ENCODE measurements at places on chromosomes 7 and 10.

DNA sequence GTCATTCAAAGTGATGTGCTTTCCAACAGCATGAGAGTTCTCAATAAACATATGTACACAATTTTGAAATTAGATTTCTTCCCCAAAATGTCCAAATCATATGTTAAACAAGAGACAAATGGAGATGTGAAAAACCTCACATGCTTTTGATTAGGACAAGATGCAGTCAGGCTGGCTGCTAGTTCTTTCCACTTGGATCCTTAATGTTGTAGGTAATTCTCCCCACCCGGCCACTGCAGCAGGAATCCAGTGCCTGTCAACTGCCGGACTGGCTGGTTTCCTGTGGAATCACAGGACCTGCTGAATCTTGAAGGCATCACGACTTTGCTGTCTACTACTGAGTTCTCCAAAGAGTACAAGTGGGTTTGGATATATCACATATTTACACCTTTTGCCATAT, 138.6 kb upstream of the AKR1E2 start:
- DNase-seq = no peak

DNA sequence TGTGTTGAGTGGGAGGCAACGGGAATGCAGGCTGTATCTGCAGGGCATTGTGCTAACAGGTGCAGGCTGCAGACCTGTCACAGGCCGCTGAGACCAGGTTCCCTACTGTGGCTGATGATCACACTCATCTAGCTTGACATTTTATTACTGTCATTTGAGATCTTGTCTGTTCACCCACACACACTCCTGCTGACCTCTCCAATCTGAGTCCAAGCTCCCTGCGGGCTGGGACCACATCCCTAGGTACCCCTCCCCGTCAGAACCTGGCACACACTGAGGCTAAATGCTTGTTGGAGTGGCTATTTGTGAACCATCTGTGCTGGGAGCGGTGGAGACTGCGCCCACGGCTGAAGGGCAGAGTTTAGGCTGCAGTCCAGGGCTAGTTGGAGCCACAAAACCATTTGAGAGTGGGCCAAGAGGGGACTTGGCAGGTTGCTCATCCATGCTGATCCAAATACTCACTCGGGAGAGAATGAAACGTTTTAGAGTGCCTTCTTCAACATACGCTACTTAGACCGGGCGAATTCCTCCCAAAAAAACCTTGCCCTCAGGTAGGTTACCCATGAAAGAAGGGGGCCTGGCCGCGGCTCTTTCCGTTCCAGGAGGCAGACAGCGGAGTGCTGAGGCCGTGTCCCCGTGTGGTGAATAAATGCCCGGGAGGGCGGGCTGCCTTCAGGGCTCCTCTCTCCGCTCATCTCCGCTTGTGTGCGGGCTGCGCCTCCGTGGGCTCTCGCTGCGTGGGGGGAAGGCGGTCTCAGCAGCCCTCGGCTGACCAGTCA, 164.4 kb downstream of the RGS10 start:
- DNase-seq = no peak

DNA sequence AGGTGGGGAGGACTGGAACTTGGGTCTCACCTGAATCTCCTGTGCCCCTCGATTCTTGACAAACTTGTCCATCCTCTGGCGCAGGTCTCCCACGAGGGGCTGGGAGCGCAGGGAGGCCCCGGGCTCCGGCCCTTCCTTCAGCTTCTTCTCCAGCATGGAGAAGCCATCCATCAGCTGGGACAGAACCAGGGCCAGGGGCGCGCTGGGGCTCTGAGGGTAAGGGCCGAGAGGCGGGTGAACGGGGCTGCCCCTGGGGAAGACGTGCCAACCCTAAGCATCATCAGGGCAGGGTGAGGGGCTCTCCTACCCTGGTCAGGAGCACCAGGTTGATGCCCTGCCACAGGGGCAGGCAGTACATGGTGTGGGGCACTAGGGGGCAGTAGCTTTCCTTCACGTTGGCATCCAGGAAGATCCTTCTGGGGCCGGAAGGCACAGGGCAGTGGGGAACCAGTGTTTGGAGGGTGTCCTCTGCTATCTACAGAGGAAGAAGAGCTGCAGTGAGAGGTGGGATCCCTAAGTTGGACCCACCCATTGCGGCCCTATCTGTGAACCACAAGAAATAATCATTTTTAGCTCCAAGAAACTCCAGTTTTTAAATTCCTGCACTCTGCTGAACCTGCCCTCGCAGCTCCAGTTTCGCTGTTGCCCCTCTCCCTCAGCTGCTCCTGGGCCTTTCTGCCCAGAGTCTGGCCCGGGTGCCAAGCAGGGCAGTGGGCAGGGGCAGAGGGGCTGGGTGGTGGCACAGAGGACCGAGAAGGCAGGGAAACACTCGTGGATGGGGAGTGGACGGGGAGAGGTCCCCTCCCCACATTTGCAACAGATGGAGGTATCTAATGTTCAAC, 10.8 kb upstream of the PYROXD2 start:
- DNase-seq = no peak

- no peak for DNase-seq
Observed at GRCh38 chr10:14658331-14659127, 116.2 kb downstream of the FAM107B start.

GRCh38 chr10:132242103-132242840, 55.5 kb downstream of the DPYSL4 start:
- DNase-seq = no peak

GRCh38 chr7:128202287-128202957, 38.7 kb upstream of the LEP start:
- no peak for DNase-seq

DNA sequence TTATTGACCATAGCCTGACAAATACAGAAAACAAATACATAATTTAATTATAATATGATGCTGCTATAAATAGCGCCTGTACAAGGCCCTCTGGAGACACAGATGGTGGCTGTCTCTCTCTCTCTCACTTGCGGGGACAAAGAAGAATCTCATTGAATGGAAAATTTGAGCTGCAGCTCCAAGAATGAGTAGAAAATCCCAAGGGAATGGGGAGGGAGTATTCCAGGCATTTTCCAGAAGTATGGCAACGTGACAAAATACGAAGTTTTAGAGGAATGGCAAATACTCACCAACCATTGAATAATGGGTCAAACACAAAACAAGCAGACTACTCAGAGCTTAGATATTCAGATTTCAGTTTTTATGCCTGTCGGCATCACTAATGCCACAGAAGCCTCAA, 179.9 kb downstream of the NRP1 start:
- no peak for DNase-seq

GRCh38 chr10:101066146-101066895, 4.5 kb downstream of the KAZALD1 start:
- DNase-seq = no peak

- DNase-seq = no peak
Observed at GRCh38 chr7:143250822-143251221, 12.4 kb upstream of the GSTK1 start.

- no peak for DNase-seq
Observed at GRCh38 chr10:11533328-11533781, 78.1 kb downstream of the USP6NL start.

DNA sequence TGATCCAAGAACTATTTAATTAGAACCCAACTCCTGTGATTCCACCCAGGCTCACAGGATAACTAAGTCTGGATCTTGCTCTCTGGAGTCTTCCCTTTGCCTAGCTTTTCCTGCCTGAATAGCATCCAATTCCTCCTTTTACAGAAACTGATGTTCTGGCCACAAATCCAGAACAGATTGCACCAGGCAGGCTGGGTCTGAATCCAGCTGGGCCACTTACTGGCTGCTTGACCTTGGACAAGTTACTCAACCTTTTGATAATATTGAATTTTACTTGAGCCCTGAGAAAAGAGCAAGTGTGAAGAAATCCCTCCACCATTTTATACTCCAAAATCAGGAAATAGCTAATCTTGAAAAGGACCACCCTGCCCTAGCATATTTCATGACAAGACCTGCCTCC, 55.5 kb upstream of the SLC35G1 start:
- DNase-seq = no peak

DNA sequence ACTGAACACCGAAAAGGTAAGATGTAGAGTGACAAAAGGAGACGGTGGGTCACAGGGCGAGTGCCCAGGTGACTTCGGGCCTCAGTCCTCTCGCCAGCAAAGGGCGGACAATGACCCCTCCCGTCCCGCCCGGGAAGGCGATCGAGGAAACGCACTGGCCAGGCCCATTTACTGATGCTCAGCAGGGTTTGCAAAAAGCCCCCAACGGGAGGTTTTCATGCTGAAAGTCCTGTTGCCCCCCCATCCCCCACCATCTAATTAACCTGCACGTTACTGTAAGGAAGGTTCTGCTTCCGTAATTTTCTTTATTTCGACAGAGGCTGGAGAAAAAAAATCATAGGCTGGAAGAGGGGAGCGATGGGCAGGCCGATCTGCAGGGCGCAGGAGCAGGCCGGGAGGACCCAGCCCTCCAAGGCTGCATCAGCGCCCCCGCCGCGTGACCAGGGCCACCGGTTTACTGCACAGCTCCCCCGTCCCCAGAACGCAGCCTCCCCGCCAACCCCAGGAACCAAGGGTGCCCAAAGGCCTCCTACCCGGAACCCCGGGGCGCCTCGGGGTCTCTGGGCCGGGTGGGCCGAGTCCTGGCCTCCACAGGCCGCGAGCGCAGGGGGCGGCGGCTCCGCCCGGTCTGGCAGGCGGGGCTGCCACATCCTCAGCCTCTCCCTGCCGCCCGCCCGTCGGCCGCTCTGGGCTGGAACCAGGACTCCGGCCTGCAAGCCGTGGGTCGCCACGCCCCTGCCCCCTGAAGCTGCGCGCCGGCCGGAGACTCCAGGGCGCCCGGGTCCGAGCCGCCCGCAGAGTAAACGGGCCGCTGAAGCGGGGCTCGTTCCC, 613 bp downstream of the OAT start:
- DNase-seq = no peak

- DNase-seq = no peak
Observed at GRCh38 chr7:101875283-101875846, 57.9 kb downstream of the CUX1 start.

DNA sequence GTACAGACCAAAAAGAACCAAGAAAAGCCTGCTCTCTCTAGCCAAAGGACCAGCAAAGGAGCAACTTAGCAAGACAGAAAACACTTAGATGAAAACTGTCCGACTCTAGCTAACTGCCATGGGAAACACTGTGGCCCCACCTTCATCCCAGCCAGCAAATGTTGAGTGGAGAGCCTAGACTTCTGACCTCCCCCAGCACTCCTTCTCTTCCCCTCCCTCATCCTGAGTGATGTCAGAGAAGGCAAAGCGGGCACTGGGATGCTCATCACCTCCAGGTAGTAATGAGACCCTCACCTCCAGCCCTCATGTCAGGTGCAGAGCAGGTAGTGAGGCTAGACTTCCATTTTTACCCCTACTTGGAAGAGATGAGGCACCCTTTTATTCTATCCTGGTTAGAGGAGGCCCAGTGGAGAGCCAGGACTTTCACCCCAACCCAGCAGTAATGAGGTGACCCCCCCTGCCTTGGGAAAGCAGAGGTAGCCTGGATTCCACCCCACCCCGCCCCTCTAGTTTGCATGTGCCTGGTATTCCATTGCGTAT, 16.9 kb downstream of the CUZD1 start:
- DNase-seq = no peak

GRCh38 chr10:4067531-4067930, 282.5 kb upstream of the KLF6 start:
- DNase-seq = no peak

GRCh38 chr10:71998840-71999194, 34.6 kb downstream of the CHST3 start:
- DNase-seq = no peak

- no peak for DNase-seq
Observed at GRCh38 chr7:883055-884021, 7.0 kb downstream of the GET4 start.

GRCh38 chr10:75655791-75656451, 224.5 kb downstream of the LRMDA start:
- DNase-seq = no peak

GRCh38 chr7:727806-728460, 852 bp upstream of the PRKAR1B start:
- DNase-seq = no peak

GRCh38 chr10:18142151-18142550, 1.9 kb downstream of the CACNB2 start:
- DNase-seq = no peak

All from NCI-H1048 (cell line).